ENCODE measurements at places on chromosomes 6 and 20. TPM values are rescaled to one million over a fixed set of nuclear protein-coding genes. Genes with fewer than 3 reads are reported as not detected.

- no peaks in the 10 kb centered on the region for H3K4me1 ChIP-seq
- DNase-seq = no peak
- no peaks in the 10 kb centered on the region for H3K27me3 ChIP-seq
- no peaks in the 10 kb centered on the region for H3K36me3 ChIP-seq
- no peak overlapping the region for H3K4me3 ChIP-seq
Observed at GRCh38 chr20:10716855-10717254, 43.1 kb upstream of the JAG1 start.

DNA sequence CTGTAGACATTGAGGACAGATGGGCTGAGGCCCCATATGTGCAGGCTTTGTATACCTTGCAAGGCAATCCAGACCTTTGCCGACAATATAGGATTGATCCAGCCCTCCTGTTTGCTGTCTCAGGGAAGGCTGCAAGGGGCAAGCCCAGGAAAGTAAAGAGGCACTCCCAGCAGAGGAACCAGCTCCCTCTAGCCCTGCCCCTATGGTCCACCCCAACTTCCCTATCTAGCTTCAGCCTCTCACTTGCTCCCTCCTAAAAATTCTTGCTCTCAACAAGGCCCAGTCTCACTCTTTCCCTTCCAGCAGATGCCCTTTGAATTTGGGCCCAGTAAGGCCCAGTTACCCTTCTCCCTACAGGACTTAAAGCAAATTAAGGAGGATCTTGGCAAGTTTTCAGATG lies 92.6 kb downstream of the JARID2 start:
- no peak overlapping the region for H3K4me3 ChIP-seq
- no peaks in the 10 kb centered on the region for H3K36me3 ChIP-seq
- no peak for DNase-seq
- H3K4me1 ChIP-seq = peaks cover 49% of the 10 kb centered on the region

DNA sequence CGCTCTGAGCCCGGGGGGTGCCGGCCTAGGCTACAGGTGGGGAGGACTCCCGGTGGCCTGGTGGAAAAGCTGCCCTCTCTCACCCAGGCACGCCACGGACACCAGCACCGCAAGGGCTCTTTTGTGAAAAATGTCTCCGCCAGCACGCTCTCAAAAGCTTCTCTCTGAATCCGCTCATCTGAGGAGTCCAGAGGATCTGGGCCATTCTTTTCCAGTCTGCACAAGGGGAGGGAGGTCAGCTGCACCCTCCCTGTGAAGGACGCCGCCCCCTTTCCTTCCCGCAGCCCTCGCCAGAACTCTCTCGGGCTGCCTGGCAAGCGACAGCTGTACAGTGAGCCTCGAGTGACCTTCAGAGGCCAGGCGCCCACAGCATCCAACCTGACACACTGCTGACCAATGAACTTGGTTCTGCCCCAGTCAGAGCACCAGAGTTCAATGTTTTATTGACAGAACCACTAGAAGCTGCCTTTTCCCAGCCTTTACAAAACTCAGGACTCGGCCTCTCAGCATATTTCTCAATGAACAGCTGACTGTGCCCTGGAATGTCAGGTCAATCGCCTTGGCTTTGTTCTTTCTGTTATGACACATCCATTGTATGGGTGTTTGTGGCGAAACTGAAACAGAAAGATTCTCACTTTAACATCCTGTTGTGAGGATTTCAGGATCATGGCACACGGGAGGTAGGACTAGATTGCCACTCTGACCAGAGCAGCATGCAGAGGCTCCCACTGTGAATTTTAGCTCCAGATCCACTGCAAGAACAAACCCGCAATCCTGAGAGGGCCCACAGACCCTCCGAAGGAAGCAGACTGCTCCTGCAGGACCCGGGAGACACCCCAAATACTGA lies 26.7 kb downstream of the SERPINB9 start:
- peak; percentile 25 for DNase-seq
- H3K27me3 ChIP-seq = no peaks in the 10 kb centered on the region
- H3K4me1 ChIP-seq = peaks cover 64% of the 10 kb centered on the region
- H3K4me3 ChIP-seq = peak overlapping the region; percentile 34
- no peak overlapping the region for H3K27ac ChIP-seq

- no peaks in the 10 kb centered on the region for H3K4me1 ChIP-seq
- no peaks in the 10 kb centered on the region for H3K27me3 ChIP-seq
- no peak for DNase-seq
- H3K27ac ChIP-seq = no peak overlapping the region
Observed at GRCh38 chr6:17206566-17207072, 74.5 kb upstream of the RBM24 start.

DNA sequence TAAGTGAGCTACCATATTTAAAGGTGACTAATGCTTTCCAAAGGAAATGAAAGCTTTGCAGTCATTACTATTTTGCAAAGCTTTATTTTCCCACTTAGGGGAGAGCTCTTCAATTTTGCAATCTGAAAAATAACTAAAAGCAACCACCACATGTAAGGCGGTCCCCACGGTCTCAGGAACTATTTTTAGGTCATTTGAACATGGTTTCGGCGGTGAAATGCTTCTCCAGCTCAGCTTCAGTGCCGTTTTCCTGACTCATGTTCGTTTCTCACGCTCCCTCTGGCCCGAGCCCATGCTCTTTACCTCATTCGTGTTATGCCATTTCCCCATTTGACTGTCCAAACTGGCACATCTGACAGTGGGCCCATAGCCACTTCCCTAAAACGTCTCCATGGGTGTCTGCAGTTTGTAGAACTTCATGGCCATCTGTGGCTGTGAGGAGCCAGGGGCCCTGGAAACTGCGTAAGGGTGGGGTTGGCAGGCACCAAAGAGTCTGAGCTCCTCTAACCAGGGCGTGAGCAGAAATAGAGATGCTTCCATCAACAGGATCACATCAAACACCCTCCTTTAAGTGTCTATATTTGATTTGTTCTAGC lies 46.5 kb downstream of the ADTRP start:
- no peaks in the 10 kb centered on the region for H3K27me3 ChIP-seq
- no peak for DNase-seq
- peaks cover 44% of the 10 kb centered on the region for H3K4me1 ChIP-seq
- H3K36me3 ChIP-seq = no peaks in the 10 kb centered on the region
- no peak overlapping the region for H3K27ac ChIP-seq

MTFR2 gene
- 18.8 TPM for total RNA-seq

CPNE5 gene
- 0.29 TPM for total RNA-seq

OR2J3 gene
- not detected for total RNA-seq

SLC2A10 gene
- not detected for total RNA-seq

PRR18 gene
- 0.09 TPM for total RNA-seq

All from CD8-positive, alpha-beta memory T cell (primary cell).